ENCODE measurements at places on chromosomes 2 and 18.
A peak's percentile ranks its signal among the peaks of the same experiment; 100 is the strongest.

DNA sequence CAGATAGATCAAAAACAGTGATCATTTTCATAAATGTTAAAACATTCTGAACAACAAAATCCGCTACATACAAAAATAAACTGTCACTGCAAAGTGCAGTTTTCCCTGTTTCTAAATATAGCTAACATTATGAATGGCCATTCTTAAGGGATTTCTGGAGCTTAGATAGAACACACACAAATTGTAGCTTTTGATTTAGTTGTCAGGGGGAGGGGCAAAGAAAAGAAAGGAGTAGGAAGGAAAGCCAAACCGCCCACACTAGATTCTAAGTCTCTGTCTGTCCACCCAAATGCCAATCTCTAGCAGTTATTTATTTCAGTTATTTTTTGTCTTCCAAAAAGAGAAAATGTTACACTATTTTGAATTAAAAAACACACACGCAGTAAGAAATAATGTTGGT lies 182.4 kb downstream of the CDH2 start:
- no peak for DNase-seq

GRCh38 chr18:3060667-3061580 lies 48.0 kb upstream of the LPIN2 start:
- peak; percentile 27 for DNase-seq

DNA sequence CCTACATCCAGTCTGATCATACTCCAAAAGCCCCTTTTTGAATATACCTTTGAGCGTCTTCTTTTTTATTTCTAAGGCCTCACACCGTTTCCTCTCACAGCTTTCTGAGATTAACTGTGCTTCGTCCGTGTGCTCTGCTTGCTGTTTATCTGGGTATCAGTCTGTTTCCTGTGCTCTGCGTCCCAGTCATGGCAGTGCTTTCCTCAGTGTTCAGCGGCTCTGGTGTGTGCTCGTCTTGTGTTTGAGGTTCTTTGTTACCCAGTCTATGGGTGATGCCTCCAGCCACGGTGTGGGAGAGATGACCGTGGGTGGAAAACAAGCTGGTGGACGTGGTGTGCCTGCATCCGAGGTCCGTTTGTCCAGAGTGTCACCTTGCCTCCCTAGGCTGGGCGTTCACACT lies 33.6 kb upstream of the BIN1 start:
- DNase-seq, result no peak

GRCh38 chr2:153917570-153917969 lies 45.8 kb downstream of the GALNT13 start:
- no peak for DNase-seq

- DNase-seq, result no peak
Observed at GRCh38 chr2:197862246-197862955, 58.0 kb downstream of the PLCL1 start.

DNA sequence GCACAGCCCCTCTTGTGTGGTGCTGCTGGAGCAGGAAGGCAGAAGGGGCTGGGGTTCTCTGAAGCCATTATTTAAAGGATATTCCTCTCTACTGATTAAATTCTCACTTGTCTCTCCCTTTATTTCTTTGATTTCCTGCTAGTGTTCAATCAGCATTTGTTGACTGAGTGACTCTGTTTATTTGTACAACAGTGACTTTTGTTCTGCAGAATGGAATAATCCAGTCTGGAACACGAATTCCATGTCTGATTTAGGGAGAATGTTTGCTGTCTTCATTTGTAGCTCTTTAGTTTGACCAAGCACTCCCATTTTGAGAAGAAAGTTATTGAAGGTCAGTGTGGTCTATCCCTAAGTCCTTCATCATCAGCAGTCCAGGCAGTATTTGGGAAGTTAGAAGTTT lies 141.2 kb downstream of the SETBP1 start:
- DNase-seq, result no peak

- no peak for DNase-seq
Observed at GRCh38 chr2:69769272-69769671, 27.3 kb downstream of the ANXA4 start.

GRCh38 chr2:99545066-99545465 lies 55.2 kb upstream of the REV1 start:
- no peak for DNase-seq

GRCh38 chr2:37748541-37748940 lies 77.1 kb upstream of the CDC42EP3 start:
- DNase-seq, result no peak

GRCh38 chr2:198213253-198213652 lies 408.9 kb downstream of the PLCL1 start:
- no peak for DNase-seq

DNA sequence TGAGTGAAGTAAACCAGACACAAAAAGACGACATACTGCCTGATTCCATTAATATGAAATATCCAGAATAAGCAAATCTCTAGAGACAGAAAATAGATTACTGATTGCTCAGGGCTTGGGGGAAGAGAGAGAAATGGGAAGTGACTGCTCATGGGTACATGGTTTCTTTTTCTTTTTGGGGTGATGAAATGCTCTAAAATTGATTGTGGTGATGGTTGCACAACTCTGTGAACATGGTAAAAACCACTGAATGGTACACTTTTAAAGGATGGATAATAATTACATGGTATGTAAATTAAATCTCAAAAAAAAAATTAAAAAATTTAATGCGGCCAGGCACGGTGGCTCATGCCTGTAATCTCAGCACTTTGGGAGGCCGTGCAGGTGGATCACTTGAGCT lies 39.3 kb downstream of the RPL31 start:
- no peak for DNase-seq

GRCh38 chr2:118464046-118464445 lies 375.8 kb downstream of the INSIG2 start:
- DNase-seq, result no peak

- DNase-seq, result no peak
Observed at GRCh38 chr2:112004253-112004645, 50.8 kb upstream of the TMEM87B start.
